Left cardiac atrium (tissue), 4 donors: ENCODE measurements at places on chromosomes 7 and 10.

GRCh38 chr10:116112232-116113231 is 160.5 kb downstream of the GFRA1 start:
- no peak for DNase-seq

DNA sequence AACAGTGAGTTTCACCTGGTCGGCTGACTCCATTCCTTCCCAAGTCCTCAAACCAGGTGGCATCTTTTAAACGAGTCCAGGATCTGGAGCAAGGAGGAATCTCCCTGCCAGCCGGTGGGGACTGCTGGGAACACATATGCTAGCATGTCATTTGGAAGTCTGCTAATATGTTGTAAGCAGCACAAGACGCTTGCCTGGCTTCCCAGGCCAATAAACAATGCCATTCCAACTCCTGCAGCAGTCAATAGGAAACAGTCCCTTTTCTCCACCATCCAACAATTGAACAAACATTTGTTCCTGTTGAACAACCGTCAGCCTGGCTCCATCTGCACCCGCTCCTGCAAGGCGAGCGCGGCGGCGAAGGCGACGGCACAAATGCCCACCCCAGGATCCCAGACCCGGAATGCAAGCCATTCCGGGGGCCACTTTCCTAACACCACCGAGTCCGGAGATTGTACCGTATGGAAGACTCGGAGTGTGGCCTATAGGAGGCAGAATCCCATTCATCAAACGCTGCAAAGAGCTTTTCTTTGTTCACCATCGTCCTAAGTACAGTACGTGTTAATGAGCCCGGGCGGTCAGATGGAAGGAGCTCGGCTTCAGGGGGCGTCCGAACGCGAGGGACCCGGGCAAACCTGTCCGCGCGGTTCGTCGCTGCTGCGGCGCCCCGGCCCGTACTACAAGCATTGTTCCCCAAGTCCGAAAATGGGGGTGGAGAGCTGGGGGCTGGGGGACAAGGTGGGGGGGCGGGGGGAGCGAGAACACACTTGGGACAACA is 1.6 kb downstream of the FAM53B start:
- DNase-seq = no peak

- no peak for DNase-seq
Measured at GRCh38 chr7:17152721-17153120, 145.7 kb upstream of the AHR start.

DNA sequence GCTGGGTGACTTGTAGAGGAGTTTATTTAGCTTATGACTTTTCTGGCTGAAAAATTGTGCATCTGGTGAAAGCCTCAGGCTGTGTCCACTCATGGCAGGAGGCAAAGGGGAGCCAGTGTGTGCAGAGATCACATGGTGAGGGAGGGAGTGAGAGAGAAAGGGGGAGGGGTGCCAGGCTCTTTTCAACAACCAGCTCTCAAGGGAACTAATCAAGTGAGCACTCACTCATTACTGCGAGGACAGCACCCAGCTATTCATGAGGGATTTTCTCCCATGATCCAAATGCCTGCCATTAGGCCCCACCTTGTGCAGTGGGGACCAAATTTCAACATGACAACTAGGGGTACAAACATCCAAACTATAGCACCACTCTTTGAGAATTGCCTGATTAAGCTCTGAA is 590.2 kb downstream of the MAGI2 start:
- no peak for DNase-seq

DNA sequence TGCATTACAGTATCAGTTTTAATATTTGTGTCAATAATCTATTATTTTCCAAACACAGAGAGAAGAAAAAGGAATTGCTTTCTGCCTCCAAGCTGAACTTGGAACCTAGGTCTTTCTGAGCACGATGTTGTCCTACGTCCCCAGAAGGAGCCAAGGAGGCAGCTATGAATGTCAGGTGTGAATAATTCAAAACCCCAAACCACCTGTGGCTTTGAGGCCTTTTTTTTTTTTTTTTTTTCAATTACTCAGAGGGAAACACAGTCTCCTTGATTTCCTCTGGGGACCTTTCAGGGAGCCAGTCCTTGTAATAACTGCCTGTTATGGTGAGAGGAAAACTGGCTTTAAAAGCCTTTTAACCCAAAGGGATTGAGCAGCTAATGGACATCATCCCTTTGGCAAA is 8.3 kb downstream of the GPR85 start:
- no peak for DNase-seq

DNA sequence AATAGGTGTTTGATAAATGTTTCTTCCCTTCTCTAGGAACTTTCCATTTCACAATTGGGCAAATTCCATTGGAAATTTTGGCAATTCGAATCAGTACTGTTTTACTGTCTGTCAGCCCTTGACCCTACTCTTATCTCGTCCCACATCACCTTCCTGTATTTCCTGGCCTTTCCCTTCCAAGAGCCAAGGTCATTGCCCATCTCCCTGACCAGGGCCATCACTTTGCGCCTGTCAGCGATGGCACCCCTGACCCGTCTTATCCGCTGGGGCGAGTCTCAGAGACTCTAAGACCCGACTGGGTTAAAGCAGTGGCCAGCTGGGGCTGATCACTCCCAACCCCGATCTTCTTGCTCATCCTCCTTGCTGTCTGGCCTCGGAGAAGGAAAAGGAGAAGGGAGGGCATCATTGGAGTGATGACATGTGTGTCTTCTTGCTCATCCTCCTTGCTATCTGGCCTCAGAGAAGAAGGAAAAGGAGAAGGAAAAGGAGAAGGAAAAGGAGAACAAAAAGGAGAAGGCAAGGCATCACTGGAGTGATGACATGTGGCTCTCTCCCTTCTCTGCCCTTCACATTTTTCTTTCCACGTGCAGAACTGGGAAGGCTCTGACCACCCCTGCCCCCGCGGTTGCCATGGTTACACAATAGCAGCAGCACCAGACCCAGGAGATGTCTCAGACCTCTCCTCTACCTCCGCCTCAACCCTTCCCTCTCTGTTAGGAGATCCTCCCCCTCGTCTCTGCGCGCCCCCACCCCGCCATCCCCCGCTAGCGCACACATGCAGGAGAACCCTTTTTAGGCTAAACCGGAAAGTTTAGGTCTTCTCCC is 2.0 kb downstream of the SEMA3D start:
- DNase-seq = peak; percentile 40

DNA sequence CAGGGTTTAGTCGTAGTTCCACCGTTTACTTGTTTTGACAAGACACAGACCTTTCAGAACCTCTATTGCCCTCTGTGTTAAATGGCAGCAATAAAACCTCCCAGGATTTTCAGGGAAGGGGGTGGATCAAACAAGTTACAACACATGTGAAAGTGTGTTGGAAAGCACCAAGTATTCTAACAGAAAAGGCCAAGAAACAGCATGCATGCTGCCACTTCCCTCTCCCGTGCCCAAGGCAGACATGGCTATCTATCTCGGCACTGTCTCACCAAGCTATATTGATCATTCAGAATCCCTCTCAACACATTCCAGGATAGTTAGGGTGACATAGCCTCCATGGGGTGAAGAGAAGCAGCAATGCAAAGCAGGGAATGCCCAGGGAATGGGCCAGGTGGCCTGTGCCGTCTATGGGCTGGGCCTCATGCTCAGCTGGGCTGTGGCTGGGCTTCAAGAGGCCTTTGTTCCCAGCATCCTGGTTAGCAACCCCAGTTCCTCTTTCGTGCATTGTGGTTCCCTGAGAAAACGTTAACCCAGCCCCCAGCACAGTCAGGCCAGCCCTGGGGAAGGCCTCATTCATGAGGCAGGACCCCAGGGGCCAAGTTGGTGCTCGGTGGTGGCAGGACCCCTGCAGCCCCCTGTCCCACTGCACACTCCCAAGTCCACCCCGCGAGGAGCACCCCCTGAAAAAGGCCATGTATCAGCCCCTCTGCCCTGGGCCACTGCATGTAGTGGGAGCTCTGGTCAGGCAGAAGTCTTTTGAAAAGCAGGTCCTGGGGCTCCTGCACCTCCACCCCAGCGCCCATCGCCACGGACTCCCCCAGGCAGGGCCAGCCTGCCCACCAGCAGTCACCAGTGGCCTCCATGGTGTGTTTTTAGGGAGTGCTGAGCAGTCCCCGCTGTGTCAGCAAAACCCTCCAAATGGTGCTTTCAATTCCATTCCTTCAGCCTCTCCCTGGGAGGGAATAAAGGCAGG is 25.5 kb downstream of the VSIR start:
- DNase-seq = no peak

DNA sequence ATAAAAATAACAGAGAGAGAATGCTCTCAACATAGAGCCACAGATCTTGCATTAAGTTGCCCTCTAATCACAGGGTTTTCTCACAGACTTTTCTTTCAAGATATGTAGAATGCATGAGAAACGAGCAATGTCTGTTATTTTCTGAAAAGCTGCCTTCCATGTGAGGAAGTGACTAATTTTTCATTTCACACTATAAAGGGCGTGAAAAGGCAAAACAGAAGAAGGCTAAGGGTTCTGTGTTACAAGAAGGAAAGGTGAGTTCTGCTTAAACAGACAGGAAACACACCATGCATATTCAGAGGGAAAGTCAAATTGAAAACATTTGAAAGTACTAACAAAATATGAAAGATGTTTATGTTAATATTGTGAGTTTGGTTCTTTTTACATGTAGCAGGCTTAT is 189.2 kb downstream of the SEMA3D start:
- DNase-seq = no peak

DNA sequence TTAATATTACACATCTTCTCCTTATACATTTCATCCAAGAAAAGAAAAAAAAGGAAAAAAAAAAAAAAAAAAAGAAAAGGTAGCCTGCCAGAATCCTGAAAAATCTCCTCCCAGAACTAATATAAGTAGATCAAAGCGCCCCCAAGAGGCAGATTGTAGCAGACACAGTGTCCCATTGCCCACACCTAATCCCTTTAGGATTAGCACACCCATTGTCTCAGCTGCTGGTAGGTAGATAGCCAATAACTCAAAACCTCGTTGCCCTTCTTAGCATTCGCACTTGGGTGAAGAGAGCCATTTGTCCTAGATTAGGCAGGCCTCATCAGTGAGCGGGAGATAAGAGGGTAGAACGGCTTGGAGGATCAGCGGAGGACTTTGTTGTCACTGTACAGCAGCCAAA is 100.2 kb upstream of the SORCS1 start:
- DNase-seq = no peak

- no peak for DNase-seq
Measured at GRCh38 chr10:119313644-119314043, 106.3 kb downstream of the GRK5 start.

- no peak for DNase-seq
Measured at GRCh38 chr10:88893611-88894010, 13.6 kb downstream of the STAMBPL1 start.
